ENCODE measurements at places on chromosomes 4 and X.

GRCh38 chrX:32744921-32745320 is 466.4 kb downstream of the DMD start:
- no peak for DNase-seq

DNA sequence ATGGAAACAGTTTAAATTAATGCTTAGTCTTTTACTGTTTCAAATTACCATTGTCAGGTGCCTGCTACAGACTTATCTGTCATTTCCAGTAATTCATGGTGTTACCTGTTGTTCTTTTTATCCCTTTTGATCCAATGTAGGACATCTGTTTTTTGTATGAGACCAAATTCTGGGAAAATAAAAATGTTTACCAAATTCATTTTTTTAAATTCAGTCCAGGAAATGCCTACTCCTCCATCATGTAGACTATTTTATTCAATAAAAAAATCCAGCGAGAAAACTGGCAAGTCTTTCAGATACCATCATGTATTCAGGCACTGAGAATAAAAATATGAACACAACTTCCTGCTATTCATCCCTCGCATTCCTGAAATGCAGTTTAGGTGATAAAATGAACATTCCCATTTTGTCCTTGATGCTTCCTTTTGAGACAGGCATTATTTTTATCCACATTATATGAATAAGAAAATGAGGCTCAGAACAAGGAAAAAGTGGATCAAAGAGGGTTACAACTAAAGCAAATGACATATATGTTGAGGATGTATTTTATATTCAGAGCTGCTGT is 584.2 kb downstream of the SPRY1 start:
- no peak for DNase-seq

- no peak for DNase-seq
Observed at GRCh38 chrX:46811121-46811520, 25.7 kb upstream of the RP2 start.

- DNase-seq = no peak
Observed at GRCh38 chr4:108172231-108172752, 3.6 kb upstream of the LEF1 start.

DNA sequence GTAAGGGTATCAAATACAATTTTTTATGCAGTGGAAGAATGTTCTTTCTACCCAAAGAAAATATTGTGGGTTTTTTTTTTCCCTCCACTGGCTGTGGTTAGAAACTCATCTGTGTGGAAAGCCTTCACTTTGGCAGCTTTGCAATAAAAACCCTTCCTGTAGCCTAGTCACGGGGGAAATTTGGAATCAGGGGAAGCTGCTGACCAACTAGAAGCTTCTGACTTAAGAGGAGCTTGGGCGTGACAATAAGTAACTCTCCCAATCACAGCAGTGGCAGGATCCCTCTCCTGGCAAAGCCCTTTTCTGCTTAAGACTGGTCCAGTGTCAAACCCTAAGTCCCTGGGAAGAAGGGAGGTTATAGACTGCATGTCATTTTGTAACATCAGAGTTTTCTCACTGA is 87.9 kb downstream of the LRRC66 start:
- no peak for DNase-seq

- no peak for DNase-seq
Observed at GRCh38 chr4:73053076-73053475, 16.4 kb downstream of the COX18 start.

- no peak for DNase-seq
Observed at GRCh38 chr4:36477861-36478260, 196.4 kb downstream of the DTHD1 start.
